Panc1 (cell line): ENCODE measurements at places on chromosomes 4 and X. TPM values are rescaled to one million over a fixed set of nuclear protein-coding genes. Genes with fewer than 3 reads are reported as not detected.

DNA sequence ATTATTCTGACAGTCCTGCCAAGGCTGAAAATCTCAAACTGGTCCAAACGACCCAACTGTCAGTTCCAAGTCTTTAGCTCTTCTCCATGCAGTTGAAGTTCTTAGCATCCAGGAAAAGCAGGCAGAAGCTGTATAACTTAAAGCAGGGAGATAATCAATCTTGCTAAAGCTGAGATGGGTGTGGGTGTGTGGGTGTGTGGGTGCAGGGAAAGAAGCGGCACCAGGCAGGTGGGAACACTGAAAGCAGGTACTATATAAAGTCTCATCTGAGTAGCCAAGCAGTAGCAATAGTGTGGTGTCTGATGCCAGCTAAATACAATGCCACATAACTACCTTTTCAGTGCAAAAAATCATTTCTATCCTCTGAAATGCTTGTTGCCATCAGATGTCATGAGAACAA is 69.7 kb upstream of the EGFL6 start:
- no peak for DNase-seq

- no peak for DNase-seq
Observed at GRCh38 chrX:47587906-47588735, 5.9 kb downstream of the TIMP1 start.

- DNase-seq, result no peak
Observed at GRCh38 chr4:24858550-24858949, 54.3 kb downstream of the CCDC149 start.

DNA sequence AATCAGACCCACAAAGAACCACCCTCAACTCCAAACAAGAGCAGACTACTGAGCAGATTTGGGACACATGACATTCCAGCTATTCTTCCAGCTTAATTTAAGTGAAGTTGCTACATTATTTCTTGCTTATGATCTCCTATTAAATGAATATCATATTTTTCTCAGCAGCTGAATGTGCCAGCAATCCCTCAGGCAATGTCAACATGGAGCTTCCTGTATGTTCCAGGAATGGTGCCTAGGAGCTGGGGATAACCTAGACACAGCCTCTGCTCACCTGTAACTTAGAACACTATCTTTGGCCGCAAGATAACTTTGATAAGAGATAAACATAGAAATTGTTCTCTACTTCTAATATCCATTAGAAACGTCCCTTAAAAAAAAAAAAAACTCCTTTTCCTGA is 274.4 kb upstream of the RASGEF1B start:
- DNase-seq, result no peak

DNA sequence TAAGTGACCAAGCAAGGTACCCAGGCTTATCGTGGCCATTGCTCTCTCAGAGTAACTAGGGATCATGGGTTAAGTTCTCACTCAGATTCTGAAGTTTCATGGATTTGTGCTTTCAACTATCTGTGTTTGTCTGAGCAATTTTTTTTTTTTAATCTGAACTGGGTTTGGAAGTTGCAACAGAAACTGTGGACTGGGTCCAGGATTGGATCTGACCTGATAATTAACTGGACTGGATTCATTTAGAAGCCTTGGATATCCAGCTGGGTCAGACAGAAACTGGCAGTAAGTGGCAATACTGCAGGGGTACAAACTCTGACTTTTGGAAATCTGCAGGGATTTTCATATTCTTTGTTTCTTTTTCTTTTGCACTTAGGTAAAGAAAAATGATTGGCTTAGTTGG is 38.7 kb upstream of the FGF2 start:
- DNase-seq, result no peak

GRCh38 chr4:24743927-24744326 is 51.4 kb upstream of the SOD3 start:
- no peak for DNase-seq

GRCh38 chr4:37628977-37629609 is 57.1 kb downstream of the RELL1 start:
- DNase-seq, result no peak

- no peak for DNase-seq
Observed at GRCh38 chrX:11558972-11559371, 106.7 kb downstream of the ARHGAP6 start.

- DNase-seq, result no peak
Observed at GRCh38 chr4:184313702-184314659, 96.3 kb upstream of the ENPP6 start.

- DNase-seq, result no peak
Observed at GRCh38 chr4:83010111-83010521, 507 bp downstream of the LIN54 start.

- peak; percentile 42 for DNase-seq
Observed at GRCh38 chr4:125198916-125199315, 115.8 kb upstream of the FAT4 start.

GRCh38 chr4:173367946-173368345 is 2.8 kb upstream of the SAP30 start:
- DNase-seq, result no peak

DNA sequence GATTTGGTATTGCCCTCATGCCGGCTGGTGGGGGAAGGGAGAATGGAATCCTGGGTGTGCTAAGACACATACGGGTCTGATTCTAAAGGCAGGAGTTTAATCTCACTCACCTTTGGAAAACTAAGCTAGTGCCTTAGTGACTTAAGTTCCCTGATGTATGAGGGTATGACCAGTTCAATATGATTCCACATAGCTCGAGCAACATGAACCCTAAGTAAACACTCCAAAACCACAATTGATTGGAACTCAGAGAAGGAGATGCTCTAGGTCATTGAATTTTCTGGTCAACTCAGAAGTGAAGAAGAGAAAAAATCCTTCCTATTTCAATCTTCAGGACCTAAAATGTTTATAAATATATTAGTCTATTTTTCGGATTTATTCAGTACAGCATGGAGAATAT is 420.1 kb upstream of the INTU start:
- DNase-seq, result no peak

- no peak for DNase-seq
Observed at GRCh38 chr4:140152013-140152703, 1.8 kb downstream of the MAML3 start.

DNA sequence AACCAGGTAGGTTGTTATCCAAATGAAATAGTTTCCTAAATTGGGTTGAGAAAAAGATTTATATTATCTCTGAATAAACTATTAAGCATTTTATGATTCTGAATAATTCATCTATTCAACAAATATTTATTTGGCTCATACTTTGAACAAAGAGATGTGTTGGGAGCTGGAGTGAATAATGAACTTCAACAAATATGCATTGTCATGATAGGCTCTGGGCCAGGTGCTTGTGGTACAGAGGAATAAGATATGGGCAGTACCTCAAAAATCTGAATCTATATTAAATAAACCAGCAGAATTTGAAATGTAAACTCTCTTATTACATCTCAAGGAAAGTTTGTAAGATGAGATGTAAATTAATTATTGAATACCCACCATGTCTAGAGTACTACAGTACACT is 75.7 kb upstream of the DCLK2 start:
- DNase-seq, result no peak

DNA sequence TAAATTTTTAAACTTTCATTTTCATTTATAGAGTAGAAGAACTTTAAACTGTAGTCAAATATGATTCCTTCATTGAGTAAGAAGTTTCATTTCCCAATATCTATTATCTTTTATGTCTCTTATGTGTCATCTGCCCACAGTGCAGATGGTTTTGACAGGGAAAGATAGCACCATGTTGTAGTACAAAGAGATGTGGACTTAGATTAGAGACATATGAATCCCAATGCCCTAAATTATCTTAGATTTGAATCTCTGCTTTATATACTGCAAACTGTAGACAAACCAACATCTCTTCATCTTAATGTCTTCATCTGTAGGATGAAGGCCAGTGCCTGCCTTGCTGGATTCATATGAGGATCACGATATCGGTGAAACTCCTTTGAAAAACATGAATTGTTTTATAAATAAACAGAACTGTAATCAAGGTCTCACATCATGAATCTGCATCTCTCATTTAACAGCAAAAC is 217.5 kb downstream of the BANK1 start:
- DNase-seq, result no peak

DNA sequence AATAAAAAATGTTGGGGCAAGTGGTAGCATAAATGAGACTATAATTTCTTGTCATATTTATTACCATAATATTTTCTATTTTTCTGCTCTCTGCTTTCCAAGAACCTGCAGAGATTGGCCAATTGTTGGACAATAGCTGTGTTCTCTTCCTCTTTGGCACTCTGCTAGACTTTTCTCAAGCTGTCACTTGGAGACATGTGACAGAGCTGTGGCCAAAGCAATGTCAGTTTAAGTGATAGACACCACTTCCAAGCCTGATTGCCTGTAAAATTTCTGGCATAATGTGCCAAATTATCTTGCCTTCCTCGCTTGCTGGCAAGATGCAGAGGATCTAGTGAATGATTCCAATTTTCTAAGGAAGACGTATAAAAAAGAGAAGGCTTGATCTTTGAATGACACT is 162.2 kb upstream of the NDST4 start:
- no peak for DNase-seq

DNA sequence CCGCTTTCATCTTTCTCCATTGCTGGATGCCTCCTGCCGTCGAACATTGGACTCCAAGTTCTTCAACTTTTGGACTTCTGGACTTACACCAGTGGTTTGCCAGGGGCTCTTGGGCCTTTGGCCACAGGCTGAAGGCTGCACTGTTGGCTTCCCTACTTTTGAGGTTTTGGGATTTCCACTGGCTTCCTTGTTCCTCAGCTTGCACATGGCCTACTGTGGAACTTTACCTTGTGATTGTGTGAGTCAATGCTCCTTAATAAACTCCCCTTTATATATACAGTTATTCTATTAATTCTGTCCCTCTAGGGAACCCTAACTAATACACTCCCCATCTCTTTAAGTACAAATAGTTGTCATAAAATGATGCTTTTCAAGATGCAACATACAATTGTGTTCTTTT is 595.3 kb downstream of the ARAP2 start:
- no peak for DNase-seq

The GPRIN3 gene
- 0.03 TPM for total RNA-seq

The CT45A5 gene
- total RNA-seq, result not detected

The POU4F2 gene
- total RNA-seq, result not detected

The TMPRSS11F gene
- not detected for total RNA-seq

The SOX3 gene
- total RNA-seq, result not detected

The ADH1A gene
- total RNA-seq, result not detected

The DSPP gene
- total RNA-seq, result not detected
